Mesenchymal stem cell (in vitro differentiated cells and primary cell): ENCODE measurements at places on chromosomes 7 and 10.

- DNase-seq, result no peak
Measured at GRCh38 chr7:31033674-31034300, 18.3 kb upstream of the ADCYAP1R1 start.

- no peak for DNase-seq
Measured at GRCh38 chr10:131198843-131199242, 112.7 kb downstream of the TCERG1L start.

DNA sequence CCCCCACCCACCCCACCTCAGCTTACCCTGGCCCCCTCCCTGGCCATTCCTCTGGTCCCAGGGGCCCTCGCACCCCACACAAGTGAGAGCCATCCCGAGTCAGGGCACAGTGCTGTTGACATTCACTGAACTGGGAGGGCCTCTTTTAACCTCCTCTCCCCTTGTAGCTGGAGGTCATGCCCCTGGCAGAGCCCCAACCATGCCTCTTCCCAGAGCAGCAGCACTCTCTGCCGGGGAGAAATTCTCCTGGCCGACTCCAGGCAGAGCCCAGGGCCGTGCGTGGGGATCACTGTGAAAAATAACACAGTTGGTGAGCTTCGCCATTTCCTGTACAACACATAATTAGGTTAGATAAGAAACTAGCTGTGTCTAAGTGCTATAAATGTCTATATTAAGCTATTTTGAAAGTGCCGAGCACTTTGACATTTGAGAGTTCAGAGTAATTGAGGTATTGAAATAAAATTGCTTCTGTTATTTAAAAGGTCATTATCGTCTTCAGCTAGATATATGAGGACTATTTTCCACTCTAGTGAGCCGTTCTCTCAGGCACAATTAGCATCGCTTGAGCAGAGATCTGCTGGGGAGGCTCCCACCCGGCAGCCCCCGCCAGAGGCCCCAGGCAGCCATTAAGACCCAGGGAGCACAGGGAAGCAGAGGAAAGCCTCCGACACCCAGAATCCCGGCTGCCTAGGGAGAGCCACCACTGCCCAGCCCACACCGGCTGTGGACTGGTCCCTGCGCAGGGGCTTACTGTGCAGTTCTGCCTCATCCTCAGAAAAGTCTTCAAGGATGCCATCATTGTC is 62.4 kb upstream of the LRRC18 start:
- no peak for DNase-seq

DNA sequence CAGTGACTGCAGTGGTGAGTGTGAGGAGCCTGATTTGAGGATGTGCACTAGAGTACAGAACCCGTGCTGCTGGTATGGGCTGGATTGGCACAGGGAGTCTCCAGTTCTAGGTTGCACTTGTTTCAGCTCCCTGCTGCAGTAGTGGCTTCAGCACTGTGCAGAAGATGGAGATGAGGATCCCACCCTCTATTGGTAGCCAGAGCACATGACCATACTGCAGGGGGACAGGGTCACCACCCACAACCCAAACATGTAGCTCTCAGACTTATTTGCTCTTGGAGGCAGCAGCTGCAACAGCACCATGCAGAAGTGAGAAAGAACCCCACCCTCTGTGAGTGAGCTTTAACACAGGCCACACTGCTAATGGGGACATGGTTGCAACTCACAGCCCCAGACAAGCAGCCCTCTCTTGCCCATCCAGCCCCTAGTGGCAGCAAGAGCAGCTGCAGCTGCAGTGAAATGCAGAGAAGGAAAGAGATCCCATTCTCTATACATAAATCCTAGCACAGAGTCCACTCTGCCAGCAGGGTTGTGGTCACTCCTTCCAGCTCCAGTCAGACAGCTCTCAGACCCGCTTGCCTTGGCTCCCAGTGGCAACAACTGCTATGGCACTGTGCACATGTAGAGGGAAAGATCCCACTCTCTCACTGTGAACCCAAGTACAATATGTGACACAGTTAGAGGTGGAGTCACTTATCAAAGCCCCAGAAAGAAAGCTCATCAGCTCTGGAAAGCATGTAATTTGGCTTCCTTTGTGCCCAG is 51.4 kb upstream of the SCIN start:
- DNase-seq, result peak; percentile 22

DNA sequence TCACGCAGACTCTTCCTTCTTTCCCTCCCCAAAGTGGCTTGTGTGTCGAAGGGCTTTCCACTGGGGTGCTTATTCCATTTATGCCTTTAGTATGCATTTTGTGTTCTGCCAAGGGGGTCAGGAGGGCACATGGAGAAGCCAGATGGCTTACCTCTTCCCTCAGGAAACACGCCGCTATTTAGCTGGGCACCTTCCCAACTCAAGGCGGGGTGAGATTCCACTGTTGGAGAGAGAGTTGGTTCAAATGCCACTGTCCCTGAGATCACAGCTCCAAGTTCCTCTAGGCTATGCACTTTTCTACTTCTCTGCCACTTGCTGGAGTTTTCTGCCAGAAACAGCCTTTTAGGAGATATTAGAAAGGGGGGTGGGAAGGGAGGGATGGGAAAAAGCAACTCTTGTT is 1091.8 kb downstream of the LRMDA start:
- DNase-seq, result no peak

GRCh38 chr7:157662110-157662791 is 325.4 kb downstream of the DNAJB6 start:
- DNase-seq, result no peak

- DNase-seq, result no peak
Measured at GRCh38 chr7:154591544-154591943, 411.4 kb downstream of the PAXIP1 start.

GRCh38 chr10:93773120-93773519 is 15.4 kb downstream of the LGI1 start:
- no peak for DNase-seq

DNA sequence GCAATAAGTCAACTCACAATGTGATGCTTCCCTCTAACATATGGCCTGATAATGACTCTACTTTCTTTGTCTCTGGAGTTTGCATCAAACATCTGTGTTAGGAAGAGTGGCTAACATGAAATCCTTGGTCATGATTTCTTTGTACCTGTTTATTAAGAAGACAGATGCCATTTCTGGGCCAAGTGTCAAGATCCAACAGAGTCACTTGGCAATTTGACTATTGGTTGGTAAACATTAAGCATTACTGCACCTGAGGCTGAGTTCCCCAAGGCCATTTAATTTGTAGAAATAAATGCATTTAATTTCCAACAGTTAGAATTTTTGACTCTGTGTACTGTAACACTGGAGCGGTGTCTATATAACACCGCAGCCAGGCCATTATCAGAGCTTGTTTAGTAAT is 403.7 kb downstream of the GALNT17 start:
- no peak for DNase-seq

DNA sequence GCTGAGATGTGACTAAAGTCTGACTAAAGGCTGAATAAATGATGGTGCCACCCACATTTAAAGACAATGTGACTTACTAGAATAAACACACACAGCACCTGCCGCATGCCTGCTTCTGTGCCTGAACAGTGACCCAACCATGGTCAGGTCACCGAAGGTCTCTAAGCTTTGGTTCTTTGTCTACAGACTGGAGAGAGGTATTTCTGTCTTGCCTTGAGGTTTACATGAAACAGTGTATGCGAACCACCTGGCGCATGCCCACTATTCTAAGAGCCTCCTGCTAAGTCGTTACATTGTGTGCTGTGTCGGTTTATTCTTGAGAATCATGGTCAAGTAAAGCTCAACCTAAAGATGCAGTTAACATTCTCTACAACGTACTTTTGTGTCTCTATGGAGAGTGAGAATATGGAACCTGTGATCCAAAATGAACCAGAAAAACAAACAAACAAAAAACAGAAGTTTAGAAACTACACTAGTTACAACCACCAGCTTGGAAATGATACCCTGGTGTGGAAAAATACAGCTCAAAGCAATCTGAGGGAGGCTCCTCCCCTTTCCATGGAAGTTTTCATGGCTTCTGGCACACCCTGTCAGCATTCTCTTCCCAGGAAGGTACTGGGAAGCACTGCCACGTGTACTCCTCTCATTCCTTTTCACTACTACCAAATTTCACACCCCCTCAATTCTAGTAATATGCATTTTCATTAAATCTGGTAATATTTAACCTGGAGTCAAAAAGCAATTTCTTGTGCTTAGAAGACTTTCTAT is 40.0 kb downstream of the VOPP1 start:
- peak; percentile 25 for DNase-seq

DNA sequence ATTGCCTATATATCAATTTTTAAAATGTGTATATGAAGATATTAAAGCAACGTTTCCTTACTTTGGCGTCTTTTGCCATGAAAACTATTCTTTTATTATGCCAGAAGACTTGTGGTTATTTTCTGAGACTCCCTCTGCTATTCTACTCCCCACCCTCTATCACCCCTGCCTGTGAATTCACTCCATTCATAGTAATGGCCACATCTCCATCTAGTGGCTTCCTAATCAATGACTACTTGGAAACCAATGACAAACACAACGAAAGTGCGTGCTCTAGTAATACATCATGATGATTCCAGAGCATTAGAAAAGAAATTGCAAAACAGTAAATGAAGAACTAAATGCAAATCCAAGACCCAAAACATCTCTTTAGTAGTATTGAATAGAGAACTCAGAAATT is 186.7 kb upstream of the HGF start:
- DNase-seq, result peak; percentile 79

DNA sequence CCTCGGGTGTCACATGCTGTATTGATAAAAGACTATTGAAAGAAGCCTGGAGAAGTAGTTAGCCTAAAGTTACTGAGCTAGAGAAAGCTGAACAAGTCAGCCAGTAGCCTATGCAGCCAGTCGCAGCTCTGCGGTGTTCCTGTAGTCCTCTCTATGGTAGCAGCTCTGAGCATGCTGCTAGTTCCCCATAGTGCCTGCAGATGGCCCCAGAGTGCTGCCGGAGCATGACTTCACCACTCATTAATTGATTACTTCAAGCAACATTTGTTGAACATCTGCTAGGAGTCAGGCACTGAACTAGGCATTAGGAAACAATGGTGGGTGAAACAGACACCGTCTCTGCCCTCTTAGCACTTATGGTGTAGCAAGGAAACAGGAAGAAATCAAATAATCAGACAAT is 422.7 kb downstream of the SORCS3 start:
- no peak for DNase-seq

DNA sequence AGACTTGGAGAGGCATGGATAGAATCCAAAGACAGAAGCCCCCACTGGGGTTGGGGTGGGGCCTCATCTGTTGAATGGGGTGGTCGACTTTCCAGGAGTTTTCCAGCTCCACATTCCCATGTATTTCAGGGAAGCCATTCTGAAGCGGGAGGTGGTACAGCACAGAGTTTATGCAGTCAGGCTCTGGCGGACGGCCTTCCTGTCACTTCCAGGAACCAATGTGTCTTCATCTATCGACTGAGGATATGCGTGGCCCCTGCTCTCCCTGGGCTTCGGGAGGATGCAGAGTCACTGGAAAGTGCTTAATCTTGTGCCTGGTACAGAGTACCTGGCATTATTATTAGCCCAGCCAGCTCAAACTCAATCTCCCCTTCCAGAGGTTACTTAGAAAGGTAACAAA is 26.3 kb downstream of the DOCK1 start:
- no peak for DNase-seq

DNA sequence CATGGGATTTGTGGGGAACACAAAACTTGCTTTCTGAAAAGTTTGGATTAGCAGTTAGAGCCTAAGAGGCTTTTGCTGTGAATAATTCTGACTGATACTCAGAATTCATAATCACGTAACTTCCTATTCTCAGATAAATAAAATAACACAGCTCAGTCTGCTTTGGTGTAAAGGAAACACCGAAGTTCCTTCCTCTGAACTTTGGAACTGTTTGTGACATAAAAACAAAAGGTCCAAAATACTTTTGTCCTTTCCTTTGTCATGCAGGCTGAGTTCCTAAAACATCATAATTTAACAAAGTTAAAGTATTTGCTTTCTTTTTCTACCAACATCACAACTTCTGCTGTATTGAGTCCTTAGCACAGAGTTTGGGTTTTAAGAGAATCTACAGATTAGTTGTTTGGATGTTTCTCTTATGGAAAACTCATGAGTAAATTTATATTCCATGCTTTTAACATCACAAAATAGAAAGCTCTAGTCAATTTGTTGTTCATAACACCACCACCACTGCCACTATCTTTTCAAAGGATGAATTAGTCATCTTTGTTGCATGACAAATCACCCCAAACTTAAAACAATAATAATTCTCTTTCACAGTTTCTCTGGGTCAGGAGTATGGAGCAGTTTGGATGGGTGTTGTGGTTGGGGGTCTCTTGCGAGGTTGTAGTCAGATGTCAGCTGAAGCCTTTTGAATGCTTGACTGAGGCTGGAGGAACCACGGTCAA is 123.4 kb downstream of the REEP3 start:
- DNase-seq, result no peak

DNA sequence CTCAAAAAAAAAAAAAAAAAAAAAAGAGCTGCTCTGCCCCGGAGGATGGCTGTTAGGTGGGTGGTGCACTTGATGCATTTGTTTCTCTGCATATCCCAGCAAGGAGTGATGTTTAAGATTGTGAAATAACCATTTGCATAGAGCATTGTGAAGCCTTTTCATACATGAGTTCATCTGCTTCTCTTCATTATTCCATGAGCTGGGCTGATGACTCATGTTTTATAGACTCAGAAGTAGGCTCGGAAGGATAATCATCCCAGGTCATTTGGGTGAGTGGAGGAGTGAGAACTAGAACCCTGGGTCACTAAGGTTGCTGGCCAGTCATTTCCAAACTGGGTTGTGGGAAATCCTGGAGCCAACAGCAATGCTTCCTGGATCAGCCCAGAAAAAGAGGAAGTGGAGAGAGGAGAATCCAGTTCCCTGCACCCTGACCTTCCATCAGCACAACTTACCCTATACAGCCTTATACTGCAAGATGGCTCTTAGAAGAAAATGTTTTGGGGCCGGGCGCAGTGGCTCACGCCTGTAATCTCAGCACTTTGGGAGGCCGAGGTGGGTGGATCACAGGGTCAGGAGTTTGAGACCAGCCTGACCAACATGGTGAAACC is 45.3 kb downstream of the TACC2 start:
- peak; percentile 40 for DNase-seq

GRCh38 chr10:71553432-71553831 is 156.7 kb downstream of the CDH23 start:
- DNase-seq, result no peak

DNA sequence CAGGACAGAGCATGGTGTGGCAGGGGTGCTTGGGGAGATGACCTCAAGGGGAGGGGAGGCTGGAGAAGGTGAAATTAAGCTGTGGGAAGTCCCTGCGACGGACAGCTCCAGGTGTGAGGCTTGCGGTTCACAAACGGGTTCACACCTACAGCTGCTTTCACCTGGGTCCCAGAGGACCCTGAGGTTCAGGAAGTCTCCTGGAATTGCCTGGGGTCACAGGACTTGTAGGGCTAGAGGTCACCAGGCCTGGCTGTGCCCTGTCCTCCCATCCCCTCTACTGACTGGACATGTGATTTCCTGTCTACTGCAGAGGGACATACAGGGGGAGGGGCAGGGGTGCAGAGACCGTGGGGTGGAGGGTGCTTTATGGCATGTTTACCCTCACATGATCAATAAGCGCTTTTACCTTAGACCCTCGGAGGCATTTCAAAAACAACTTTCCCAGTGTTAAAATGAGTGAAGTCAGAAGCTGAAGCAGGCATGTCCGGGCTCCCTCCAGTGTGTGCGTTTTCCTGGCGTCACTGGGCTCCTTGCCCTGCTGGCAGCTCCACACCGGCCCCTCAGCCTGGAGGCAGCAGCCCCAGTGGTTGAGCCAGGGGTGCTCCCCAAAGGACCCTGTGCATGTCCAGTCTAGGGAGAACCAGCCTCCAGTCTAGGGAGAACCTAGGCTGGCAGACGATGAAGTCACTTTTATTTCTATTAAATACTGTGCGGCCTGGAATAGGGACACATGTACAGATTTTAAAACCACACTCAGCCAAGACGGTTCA is 66.6 kb upstream of the IGFBP3 start:
- DNase-seq, result no peak

GRCh38 chr7:116400522-116400921 is 99.0 kb upstream of the CAV2 start:
- DNase-seq, result no peak
